ENCODE measurements at places on chromosomes 3 and 15.

GRCh38 chr3:188510366-188510765 lies 356.4 kb downstream of the LPP start:
- DNase-seq, result peak; percentile 89

DNA sequence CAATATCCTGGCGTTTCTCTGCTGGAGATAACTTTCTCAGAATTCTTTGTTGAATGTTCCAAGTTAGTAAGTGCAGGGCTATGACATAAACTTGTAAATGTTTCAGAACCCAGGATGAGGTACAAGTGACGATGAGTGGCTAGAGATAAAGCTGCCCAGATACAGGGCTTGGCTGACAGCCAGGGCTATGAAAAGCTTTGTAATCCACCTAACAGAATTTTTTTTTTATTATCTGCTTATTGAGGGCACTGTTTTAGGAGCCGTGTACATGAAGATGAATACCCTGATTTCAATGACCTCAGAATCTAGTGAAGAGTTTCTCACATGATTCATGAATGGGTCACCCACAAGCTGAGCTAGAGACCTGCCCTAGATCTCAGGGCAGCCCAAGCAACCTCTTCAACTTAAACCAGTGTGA lies 431.4 kb downstream of the DIPK2A start:
- peak; percentile 41 for DNase-seq

- no peak for DNase-seq
Measured at GRCh38 chr15:89004726-89005030, 83.6 kb upstream of the ABHD2 start.

GRCh38 chr3:181966393-181966792 lies 254.7 kb downstream of the SOX2 start:
- no peak for DNase-seq

DNA sequence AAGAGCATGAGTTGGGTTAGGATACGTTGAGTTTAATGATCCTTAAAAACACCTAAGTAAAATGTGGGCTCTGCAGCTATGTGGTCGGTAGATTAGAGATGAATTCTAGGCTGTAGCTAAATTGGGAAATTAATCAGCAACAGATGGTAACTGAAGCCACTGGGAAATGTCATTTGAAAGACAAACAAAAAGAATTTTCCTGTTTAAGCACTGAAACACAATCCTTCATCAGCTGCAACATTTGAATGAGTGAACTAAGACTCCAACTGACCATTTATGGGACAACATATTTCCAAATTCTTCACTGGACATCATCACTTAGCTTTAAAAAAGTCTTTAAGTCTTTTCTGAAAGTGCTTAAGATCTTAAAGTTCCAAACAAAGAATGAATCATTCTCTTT lies 226.9 kb downstream of the ZNF385D start:
- no peak for DNase-seq

GRCh38 chr15:48265135-48265534 lies 59.0 kb downstream of the SLC12A1 start:
- DNase-seq, result no peak

- DNase-seq, result no peak
Measured at GRCh38 chr15:99408236-99409096, 157.2 kb downstream of the LRRC28 start.

- no peak for DNase-seq
Measured at GRCh38 chr15:68683026-68683425, 104.2 kb downstream of the CORO2B start.

Data from bronchial epithelial cell (primary cell).